Activated CD8-positive, alpha-beta memory T cell treated with anti-CD3 and anti-CD28 coated beads, Interleukin-2, amount 50 U/mL, for 4 hours (primary cell): ENCODE measurements at places on chromosomes 5 and 9.

DNA sequence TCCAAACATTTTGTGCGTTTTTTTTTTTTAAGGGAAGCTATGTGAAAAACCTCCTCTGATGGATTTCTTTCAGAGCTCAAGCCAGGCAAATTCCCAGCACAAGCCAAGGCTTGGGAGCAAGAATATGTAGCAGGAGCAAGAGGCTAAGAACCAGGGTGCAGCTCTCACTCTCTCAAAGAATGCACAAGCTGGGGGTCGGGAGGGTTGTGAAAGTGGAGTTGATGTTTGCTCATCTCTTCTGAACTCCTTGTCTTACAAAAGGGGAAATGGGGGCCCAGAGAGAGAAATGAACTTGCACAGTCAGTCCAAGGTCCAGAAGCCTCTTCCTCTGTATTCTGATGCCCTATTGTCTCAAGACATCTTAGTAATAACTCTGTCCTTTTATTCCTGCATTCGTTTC lies 7.7 kb upstream of the TRAF1 start:
- no peak for DNase-seq

GRCh38 chr9:106846857-106847256 lies 16.1 kb upstream of the ZNF462 start:
- DNase-seq: no peak

DNA sequence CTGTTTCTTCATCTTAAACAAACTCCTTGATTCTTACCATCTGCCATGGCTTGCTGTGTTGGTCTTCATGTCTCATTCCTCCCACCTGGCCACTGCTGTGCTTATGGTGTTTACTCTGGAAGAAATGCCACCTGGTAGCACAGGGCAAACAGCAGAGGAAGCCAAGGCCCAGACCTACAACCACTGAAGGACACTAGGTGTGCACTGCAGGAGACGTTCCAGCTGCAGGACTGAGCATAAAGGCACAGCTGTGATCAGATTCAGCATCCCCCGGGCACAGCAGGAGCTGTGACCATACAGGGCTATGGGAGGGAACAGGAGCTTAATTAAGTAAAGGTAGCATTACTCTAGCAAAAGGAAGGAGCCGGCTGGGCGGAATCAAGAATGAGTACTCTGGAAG lies 12.6 kb upstream of the GNAQ start:
- no peak for DNase-seq

DNA sequence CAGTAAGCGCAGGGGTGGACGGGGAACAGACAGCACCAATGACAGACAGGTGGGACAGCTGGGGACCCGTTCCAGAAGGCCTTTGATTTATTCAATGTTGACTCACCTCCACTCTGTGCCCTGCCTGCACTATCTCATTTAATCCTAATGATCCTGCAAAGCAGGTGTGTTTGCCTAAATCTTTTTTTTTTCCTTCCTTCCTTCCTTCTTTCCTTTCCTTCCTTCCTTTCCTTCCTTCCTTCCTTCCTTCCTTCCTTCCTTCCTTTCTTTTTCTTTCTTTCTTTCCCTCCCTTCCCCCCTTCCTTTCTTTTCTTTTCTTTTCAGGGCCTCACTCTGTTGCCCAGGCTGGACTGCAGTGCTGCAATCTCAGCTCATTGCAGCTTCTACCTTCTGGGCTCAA lies 17.1 kb upstream of the CORO2A start:
- no peak for DNase-seq

GRCh38 chr9:38347946-38348345 lies 44.6 kb upstream of the ALDH1B1 start:
- no peak for DNase-seq

DNA sequence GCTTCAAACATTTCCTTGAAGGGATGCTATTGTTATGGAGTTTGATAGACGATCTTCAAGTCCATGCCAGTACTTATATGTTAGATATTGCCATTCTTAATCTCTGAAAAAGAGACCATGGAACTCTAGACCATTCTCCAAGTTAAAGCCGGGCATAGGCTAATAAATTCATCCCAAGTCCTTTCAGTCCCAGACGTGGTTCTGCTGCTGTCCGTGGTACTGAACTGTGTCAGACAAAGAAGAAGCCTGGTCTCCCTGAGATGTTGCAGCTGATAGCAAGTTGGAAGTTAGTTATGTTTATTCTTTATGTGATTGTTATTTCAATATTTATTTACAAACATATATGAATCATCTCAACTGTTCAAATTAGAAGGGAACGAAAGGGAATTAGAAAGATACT lies 158.7 kb downstream of the NMUR2 start:
- DNase-seq: no peak

DNA sequence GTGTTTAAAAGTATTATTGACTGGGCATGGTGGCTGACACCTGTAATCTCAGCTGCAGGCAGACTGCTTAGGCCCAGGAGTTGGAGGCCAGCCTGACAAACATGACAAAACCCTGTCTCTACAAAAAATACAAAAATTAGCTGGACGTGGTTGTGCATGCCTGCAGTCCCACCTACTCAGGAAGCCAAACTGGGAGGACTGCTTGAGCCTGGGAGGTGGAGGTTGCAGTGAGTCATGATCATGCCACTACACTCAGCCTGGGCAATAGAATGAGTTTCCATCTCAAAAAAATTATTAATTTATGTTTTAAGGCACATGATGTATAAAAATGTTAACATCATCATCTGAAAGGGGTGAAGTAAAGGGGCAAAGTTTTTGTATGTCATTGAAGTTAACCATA lies 49.7 kb upstream of the FNIP1 start:
- DNase-seq: no peak

- DNase-seq: no peak
Measured at GRCh38 chr5:119088438-119088837, 17.6 kb downstream of the DMXL1 start.

DNA sequence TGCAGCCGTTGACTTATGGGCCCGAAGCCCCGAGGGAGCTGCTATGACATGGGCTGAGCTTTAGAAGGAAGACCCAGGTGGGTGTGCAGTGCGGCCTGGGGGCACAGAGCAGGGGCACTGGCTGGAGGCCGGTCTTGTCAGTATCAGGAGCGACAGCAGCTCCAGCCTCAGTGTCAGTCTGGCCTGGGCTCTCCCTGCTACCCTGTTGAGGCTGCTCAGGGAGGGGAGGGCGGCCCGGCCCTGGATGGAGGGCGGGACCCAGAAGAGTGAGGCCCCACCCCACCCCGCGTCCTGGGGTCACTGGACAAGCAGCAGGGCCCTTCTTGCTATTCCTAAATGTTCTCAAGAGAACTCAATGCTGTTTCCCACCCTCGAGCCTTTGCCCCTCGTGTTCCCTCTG lies 18.0 kb downstream of the GFI1B start:
- no peak for DNase-seq

DNA sequence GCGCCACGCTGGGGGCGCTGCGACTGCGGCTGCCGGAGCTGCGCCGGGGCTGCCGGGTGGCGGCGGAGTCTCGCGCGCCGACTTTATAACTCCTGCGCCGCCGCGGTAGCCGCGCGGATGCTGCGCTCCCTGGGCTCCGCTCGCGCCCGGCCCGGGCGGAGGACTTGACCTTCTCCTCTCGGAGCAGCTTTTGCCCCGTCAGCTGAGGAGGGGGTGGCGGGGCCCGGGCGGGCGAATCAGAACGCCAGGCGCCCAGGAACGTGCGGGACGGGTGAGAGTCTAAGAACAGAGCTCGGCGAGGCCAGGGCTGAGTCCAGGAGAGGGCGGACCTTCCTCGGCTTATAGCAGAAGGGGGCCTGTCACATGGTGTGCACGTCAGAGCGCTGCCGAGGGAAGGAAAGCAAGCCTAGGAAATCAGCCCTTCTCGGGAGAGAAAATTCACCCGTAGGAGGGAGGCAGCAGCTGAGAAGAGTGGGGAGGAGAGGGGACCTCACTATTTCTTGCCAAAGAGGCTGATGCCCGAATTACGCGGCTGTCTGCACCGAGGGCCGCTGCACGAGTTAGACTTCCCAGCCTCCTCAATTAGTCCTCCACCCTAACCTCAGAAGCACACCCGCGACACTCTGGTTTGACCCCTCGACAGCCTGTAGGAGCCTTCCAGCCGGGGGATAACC lies at the start of gene FOXD1:
Gene FOXD1 (minus strand): TSS at position 315 of the 674 bp plus-strand sequence. CDS start 415 bp downstream, outside the sequence.
- no peak for DNase-seq

GRCh38 chr5:40235471-40236400 lies 444.0 kb upstream of the PTGER4 start:
- DNase-seq: no peak

- no peak for DNase-seq
Measured at GRCh38 chr9:130741831-130742449, 48.4 kb downstream of the EXOSC2 start.

GRCh38 chr9:130117816-130118632 lies 54.2 kb upstream of the NCS1 start:
- no peak for DNase-seq

GRCh38 chr5:140678993-140679392 lies 5.6 kb upstream of the DND1 start:
- DNase-seq: no peak

- no peak for DNase-seq
Measured at GRCh38 chr9:120212153-120212852, 367.7 kb downstream of the CDK5RAP2 start.

DNA sequence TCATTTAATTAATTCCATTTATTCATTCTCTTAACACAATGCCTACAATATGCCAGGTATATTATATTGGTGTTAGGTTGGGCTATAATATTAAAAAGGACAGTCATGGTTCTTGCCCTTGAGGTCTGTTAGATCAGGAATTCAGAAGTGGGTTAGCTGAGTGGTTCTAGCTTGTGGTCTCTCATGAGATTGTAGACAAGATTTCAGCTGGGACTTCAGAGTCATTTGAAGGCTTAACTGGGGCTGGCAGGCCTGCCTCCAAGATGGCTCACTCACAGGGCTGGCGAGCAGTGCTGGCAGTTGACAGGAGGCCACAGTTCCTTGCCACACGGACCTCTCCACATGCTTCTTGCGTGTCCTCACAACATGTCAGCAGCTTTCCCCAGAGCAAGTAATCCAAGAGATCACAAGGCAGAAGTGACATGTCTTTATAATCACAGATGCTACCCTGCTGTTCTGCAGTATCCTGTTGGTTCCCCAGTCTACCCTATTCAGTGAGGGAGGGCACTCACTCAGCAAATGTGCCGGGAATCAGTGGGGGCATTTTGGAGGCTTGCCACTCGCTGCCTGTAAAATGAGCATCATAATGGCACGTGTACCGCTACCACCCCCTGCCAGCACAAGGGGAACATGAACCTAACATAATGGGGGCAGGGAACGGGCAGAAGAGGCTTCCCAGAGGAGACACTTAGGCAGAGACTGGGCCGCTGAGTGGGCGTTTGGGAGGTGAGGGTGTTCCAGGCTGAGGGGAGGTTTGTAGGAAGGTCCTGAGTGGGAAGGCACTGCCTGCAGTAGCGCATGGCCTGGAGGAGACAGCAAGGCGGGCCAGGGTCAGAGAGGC lies 70.0 kb downstream of the EXOSC2 start:
- DNase-seq: no peak

GRCh38 chr5:122073018-122073417 lies 5.0 kb downstream of the LOX start:
- DNase-seq: no peak

DNA sequence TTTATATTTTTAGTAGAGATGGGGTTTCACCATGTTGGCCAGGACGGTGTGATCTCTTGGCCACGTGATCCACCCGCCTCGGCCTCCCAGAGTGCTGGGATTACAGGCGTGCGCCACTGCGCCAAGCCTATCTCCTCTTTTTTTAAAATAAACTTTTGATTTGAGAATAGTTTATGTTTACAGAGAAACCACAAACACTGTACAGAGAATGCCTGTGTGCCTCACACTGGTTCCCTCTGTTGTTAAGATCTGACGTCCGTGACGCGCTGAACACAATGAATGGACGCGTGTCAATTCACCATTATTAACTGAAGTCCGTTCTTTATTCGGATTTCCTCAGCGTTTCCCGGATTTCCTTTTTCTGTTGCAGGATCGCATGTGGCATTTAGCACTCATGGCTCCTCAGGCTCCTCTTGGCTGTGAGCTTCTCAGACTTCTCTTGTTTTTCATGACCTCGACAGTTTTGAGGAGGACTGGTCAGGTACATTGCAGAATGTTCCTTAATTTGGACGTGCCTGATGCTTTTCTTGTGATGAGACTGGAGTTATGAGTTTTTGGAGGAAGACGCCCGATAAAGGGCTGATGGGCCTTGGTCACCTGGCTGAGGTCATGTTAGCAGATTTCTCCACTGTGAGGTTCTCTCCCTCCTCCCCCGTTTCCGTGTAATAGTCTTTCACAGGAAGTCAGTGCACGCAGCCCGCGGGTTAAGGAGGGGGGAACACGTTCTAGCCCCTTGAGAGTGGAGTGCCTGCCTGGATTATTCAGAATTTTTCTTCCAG lies 69.6 kb downstream of the ANKRD33B start:
- no peak for DNase-seq

GRCh38 chr9:133348718-133349573 lies 928 bp downstream of the RPL7A start:
- DNase-seq: no peak

GRCh38 chr9:3732077-3733038 lies 206.6 kb upstream of the RFX3 start:
- peak; percentile 18 for DNase-seq

DNA sequence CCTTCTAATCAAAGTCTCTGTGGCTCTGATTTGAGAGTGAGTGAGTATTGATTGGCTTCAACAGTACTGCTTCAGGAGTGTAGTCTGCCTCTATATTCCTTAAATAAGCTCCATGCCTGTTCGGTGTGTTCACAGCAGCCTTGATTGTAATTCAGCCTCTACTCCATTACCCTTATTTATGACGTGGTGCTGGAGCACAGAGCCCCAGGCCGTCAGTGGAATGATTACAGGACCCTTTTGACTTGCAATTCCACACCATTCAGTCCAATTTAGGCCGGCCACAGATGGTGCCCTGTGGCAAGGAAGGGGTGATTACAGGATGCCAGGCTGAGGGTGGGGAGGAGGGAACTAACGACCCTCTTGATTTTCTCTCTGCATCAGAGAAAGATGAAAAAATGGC lies 110.3 kb downstream of the ASTN2 start:
- DNase-seq: no peak

DNA sequence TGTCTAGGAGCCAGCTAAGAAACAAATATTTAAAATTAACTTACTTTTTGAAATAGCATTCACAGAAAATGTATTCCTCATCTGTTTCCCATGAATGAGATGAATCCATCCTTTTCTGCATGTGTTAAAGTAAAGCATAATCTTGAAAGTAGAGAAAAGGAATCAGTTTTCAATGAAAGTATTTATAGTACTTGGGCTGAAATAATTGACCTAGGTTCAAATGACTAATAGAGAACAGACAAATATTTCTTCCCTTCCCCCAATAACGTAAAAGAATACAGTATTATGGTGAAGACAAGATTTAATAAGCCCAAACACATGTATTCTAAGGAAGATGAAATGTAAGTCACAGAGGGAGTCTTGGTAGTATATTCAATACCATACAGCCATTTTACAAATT lies 403.5 kb downstream of the ZNF608 start:
- no peak for DNase-seq

DNA sequence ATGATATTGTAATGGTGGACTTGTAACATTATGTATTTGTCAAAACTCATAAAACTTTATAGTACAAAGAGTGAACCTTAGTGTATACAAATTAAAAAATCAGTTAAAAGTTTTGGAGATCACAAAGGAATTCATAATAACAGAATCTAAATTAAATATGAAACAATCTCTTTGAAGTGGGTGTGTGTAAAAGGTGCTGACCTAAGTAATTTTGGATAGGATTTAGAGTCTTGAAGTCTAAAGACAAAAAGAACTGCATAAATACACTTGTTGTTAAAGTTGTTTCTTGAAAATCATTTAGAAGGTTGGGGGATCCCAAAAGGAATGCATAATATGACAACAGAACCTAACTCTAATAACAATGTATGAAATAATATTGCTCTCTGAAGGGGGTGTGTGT lies 295.5 kb downstream of the PRR16 start:
- DNase-seq: no peak

- no peak for DNase-seq
Measured at GRCh38 chr9:127495884-127496555, 44.7 kb downstream of the LRSAM1 start.
